ENCODE measurements at places on chromosomes 7 and 10. TPM values are rescaled to one million over a fixed set of nuclear protein-coding genes. Genes with fewer than 3 reads are reported as not detected.

GRCh38 chr7:33593611-33594010, 311.7 kb upstream of the BMPER start:
- no peak for DNase-seq

GRCh38 chr7:95101422-95101821, 194.0 kb downstream of the PPP1R9A start:
- DNase-seq: no peak

The ST7 gene
- polyA plus RNA-seq: 5.3 TPM

DNA sequence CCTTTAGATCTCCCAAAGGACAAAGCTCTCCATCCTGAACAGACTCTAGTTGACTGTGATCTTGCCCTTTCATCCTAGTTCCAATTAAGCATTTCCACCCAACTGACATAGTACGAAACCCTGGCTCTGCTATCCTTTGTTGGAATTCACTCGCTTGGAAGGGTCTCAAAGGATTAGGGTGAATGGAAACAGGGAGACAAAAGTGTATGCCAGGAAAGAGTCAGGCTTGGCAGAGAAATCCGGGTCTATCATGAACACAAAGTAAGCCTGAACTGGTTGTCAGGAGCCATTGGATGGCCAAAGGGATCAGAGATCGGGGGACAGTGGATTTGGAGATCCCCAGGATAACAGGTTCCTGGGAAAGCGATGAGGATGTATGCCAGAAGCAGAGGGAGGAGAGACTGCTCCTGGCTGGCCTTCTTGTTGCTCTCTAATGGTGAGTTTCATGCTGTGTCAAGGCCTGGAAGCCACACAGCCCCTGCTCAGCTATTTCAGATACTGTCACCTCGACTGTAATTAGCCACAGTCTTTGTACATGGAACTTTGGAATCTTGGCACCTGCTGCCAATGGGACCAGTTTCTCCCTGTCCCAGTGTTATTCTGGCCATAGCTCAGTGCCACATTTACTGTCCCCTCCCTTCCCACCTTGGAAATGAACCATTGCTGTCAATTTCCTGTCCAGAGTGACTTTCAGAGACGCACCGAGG, 1168.7 kb upstream of the AUTS2 start:
- DNase-seq: no peak

GRCh38 chr10:129521161-129522025, 54.4 kb downstream of the MGMT start:
- DNase-seq: no peak

GRCh38 chr10:127398971-127399365, 150.1 kb upstream of the NPS start:
- no peak for DNase-seq

Data from naive thymus-derived CD8-positive, alpha-beta T cell (primary cell).